ENCODE measurements at places on chromosomes 4 and X. TPM values are rescaled to one million over a fixed set of nuclear protein-coding genes. Genes with fewer than 3 reads are reported as not detected.
A peak's percentile ranks its signal among the peaks of the same experiment; 100 is the strongest.

- peak; percentile 4 for DNase-seq
Observed at GRCh38 chr4:145098675-145099037, 545 bp downstream of the ABCE1 start.

- DNase-seq, result no peak
Observed at GRCh38 chrX:21711129-21711847, 46.6 kb downstream of the SMPX start.

DNA sequence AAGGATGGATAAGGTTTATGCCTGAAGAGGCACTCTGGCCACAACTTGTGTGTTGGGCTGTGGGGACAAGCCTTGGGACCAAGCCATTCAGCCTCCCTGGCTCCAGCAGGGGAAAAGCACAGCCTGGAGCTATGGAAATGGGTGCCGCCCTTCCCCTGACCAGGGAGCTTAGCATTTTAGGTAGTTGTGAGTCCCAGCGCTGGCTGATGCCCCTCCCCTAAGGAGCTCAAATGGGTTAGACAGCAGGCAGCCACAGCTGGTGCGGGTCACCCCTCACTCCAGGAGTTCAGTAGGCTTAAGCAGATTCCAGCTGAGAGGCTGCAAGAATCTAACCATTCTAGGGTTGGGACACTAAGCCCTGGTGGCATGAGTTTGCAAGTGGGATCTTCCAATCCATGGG is 172.9 kb downstream of the KCNIP4 start:
- no peak for DNase-seq

DNA sequence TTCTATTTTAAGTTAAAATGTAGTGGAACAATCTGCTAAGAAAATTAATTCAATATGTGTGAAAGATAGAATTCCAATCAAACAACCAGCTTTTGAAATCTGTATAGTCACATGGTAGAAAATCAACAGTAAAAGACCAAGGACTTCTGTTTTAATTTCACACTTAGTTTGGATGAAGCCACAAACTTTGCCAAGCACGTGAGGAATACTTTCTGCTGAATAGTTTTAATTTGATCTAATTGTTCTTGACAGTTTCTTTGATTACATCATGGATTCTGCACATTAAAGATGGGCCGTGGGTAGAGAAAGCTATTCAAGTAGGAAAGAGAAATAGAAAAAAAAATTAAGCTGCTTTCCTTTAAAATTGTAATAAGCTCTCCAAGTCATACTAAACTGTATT is 137.9 kb upstream of the FAM241A start:
- no peak for DNase-seq

DNA sequence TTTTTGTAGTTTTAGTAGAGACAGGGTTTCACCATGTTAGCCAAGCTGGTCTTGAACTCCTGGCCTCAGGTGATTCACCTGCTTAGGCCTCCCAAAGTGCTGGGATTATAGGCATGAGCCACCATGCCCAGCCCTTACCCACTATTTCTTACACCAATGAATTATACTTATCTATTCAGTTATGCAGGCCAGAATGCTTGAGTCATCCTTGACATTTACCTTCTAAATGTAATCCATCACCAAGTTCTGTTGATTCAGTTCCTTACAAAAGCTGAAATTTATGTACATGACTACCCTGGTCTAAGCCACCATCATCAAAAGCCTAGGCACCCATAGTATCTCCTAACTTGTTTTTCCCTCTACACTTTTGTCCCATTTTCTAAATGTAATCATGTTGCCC is 585.7 kb downstream of the IL15 start:
- DNase-seq, result no peak

DNA sequence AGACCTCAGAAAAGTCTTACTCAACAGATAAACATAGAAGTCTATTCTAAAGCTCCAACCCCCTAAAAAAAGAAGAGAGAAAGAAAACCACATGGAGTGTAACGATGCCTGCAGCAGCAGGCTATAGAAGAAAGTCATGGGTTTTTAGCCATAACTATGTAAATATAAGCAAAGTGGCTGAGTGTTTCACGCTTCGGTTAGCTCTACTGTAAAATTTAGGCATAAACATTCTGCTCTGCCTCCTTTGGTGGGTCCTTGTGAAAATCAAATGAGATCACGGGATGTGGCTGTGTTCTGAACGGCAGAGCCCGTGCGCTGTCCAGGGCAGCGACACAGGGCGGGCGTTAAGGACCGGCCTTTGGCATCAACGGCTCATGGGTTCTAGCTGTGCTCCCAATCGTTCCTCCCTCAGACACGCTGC is 78.4 kb downstream of the IRF2 start:
- DNase-seq, result no peak

Gene PPBP
- total RNA-seq, result 58.0 TPM

- no peak for DNase-seq
Observed at GRCh38 chr4:16140879-16141249, 57.0 kb upstream of the PROM1 start.

Gene ADAM29
- total RNA-seq, result not detected

All from T-helper 17 cell (primary cell).